ENCODE measurements at places on chromosomes 2 and 18.

DNA sequence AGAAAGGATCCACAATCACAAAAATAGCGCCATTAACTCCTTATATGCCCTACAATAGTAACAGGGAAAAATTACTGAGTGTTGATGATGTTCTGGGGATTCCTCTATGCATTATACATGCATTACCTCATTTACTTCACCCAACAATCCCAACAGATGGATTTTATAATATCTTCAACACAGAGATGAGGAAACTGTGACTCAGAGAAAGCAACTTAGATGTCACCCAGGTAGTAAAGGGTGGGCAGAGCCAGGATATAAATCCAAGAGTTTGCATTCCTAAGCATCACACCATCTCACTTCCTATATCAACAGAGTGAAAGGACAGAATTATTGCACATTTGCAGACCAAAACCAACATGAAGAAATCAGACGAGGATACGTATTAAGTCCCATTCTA lies 144.2 kb downstream of the TCF4 start:
- no peak for DNase-seq

DNA sequence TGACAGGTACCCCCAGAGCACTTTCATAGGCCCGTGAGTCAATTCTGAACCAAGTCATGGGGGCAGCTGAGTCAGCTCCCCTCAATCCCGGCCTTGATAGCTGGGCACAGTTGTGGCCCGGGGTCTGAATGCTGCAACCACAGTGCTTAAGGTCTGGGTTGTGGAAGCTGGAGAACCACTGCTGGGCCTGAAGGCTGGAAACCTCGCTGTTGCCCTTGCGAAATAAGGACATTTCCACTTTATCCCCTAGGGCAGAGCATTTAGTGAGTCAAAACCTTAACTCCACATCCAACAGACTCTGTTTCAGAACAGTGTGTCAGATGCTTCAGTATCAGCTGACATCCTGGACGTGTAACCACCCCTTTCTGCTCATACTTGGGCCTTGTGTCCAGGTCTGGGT lies 58.6 kb downstream of the SP110 start:
- no peak for DNase-seq

DNA sequence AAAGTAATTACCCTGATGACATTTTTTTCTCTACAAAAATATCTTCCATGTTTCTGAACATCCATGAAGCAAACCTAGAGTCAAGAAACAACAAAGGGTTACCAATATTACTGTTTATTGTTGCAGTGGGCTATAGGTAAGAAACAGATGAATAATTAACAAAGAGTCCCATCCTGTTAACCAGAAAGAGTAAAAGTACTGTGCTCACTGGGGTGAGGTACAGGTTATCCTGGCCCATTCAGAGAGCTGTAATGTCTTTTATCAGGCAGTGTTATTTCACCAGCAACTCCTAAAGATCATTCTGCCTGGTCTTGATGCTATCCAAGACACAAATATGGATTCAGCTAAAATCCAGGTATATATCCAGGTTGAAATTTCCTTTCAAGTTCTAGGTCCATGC lies 754.9 kb downstream of the SATB2 start:
- no peak for DNase-seq

GRCh38 chr2:43227830-43228281 lies 1.4 kb upstream of the ZFP36L2 start:
- no peak for DNase-seq

DNA sequence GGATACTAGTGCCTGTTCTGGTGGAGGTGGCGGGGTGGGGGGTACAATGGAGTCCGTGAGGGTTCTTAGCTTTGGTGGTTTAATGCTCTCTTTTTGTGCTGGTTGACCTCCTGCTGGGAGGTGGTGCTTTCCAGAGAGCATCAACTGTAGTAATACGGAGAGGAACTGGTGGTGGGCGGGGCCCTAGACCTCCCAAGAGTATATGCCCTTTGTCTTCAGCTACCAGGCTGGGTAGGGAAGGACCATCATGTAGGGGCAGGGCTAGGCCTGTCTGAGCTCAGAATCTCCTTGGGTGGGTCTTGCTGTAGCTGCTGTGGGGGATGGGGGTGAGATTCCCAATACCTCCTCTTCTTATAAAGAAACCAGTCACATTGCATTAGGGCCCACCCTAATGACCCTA lies 27.1 kb downstream of the CAMKMT start:
- DNase-seq, result no peak

DNA sequence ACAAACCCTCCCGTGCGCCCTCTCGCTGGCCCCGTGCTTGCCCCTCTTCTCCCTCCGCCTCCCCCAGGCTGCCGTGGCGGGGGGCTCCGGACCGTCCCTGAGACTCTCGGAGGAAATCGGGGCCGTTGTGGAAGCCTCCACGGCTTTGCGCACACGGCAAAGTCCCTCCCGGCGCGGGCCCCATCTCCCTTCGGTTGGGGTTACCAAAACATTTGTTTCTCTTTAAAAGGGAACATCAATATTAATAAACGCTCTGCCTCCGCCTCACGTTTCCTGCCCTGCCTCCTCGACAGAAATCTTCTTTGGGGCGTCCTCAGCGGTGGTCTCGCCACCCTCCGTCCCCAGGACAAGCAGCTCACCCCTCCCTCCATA lies 3.8 kb downstream of the PAX3 start:
- DNase-seq, result no peak

DNA sequence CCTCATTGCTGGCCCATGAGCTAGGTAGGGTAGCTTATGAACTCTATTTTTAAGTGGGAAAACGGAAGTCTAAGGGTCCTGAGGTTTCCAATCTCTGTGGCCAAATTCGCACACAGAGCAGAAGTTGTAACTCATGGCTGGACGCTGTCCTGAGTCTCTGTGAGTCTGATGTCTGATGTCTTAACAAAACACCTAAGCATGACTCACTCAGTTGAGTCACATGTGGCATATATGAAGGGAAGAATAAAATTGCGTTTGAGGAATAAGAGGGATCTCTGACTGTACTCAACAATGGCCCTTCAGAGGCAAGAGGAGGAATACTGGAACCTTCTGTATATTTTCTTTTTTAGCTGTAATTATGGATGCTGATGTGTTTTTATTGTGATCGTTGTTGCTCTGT lies 569.7 kb downstream of the RIT2 start:
- DNase-seq, result no peak

- no peak for DNase-seq
Observed at GRCh38 chr2:238696331-238696730, 151.6 kb upstream of the TWIST2 start.

DNA sequence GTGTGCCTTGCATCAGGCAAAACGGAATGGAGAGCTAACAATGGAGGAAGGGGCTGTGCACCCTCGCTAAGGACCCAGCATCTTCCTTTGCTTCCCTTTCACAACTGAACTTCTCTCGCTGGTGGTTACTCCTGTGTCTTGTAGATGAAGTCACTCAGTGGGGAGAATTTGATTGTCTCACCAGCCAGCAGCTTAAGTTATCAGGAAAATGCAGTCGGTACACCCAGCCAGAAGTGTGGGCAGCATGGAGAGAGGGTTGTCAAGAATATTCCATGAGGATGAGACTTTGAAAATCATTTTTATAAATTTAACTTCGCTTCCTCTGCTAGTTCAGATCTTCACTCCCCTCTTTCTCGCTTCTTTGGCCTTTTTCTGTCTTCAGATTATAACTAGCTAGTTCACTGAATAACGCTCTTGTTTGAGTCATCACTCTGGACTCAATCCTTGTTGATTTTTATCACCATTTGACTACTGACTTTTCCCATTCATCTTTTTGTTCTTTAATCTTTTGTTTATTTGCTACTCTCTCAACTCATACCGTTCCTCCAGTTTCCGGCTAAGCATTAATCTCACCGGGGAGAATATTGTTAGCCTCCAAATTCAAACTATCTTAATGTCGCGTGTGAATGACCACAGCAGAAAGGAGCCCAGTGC lies 221.7 kb downstream of the CD226 start:
- no peak for DNase-seq

DNA sequence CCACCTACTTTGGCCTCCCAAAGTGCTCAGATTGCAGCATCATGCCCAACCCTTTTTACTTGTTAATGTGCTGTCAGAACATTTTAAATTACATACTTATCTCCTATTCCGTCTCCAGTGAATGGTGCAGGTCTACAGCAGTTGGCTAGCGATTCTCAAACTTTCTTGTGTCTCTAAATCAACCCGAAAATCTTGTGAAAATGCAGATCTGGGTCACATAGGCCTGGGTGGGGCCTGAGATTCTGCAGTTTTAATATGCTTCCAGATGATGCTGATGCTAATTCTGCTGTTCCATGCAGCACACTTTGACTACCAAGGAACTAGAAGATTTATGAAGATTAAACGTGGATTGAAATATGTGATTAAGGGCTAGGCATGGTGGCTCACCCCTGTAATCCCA lies 14.8 kb upstream of the ACSL3 start:
- DNase-seq, result no peak

GRCh38 chr2:96092573-96092877 lies 23.8 kb downstream of the ADRA2B start:
- no peak for DNase-seq

- no peak for DNase-seq
Observed at GRCh38 chr2:32824070-32824809, 122.5 kb upstream of the LTBP1 start.

DNA sequence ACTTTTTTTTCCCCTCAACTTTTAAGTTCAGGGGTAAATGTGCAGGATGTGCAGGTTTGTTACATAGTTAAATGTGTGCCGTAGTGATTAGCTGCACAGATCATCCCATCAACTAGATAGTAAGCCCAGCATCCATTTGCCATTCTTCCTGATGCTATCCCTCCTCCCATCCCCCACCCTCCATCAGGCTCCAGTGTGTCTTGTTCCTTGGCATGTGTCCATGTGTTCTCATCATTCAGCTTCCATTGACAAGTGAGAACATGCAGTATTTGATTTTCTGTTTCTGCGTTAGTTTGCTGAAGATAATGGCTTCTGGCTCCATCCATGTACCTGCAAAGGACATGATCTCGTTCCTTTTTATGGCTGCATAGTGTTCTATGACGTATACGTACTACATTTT lies 47.2 kb upstream of the STON1 start:
- DNase-seq, result no peak

GRCh38 chr2:217445723-217446122 lies 557.1 kb downstream of the TNS1 start:
- no peak for DNase-seq

DNA sequence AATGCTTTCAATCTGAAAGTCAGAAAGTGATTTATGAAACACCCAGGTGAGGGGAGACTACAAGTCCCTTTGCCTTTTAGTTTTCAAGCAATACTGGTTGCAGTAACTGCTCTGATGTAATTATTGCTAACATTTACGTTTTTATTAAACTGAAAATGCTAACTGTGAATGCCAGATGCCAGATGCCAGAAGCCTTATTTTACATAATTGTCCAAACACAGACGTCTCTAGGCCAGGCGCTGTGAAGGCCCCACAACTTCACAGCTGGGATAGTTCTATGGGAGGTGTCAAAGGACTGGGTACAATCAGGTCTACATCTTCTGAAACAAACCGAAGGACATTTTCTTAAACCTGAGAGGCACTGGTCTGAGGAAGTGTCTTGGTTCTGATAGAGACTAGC lies 27.5 kb upstream of the MSGN1 start:
- no peak for DNase-seq

- no peak for DNase-seq
Observed at GRCh38 chr2:68901199-68901514, 30.0 kb upstream of the BMP10 start.

GRCh38 chr2:231708773-231709635 lies 679 bp downstream of the PTMA start:
- DNase-seq, result no peak

GRCh38 chr2:73291461-73292315 lies 1.7 kb downstream of the EGR4 start:
- DNase-seq, result no peak

DNA sequence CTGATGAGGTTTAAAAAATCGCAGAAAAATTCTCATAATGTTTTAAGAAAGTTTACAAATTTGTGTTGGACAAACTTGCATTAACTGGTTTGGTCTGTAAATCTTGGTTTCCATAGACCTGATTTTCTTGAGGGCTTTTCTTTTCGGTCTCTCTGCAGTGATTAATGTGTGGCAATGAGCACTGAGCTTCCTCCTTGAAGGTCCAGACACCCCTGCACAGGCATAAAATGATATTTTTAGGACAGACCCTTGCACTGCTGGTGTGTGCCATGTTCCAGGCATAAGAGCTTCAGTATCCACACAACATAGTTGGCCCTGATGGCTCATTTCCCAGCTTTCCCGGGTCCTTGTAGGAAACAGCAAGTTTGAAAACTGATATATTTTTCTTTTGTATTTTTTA lies 33.7 kb downstream of the MRPL33 start:
- no peak for DNase-seq

- DNase-seq, result no peak
Observed at GRCh38 chr18:1302861-1303260, 398.2 kb downstream of the ADCYAP1 start.

GRCh38 chr18:76447258-76447890 lies 47.7 kb downstream of the ZNF516 start:
- no peak for DNase-seq

- DNase-seq, result no peak
Observed at GRCh38 chr2:96918754-96919550, 49.1 kb upstream of the SEMA4C start.

- no peak for DNase-seq
Observed at GRCh38 chr2:31247711-31248110, 13.8 kb downstream of the EHD3 start.

GRCh38 chr18:57918601-57919000 lies 115.5 kb upstream of the ATP8B1 start:
- DNase-seq, result no peak

- DNase-seq, result no peak
Observed at GRCh38 chr18:56423626-56424025, 214.8 kb downstream of the TXNL1 start.

- DNase-seq, result no peak
Observed at GRCh38 chr2:79619976-79620375, 107.1 kb downstream of the CTNNA2 start.

DNA sequence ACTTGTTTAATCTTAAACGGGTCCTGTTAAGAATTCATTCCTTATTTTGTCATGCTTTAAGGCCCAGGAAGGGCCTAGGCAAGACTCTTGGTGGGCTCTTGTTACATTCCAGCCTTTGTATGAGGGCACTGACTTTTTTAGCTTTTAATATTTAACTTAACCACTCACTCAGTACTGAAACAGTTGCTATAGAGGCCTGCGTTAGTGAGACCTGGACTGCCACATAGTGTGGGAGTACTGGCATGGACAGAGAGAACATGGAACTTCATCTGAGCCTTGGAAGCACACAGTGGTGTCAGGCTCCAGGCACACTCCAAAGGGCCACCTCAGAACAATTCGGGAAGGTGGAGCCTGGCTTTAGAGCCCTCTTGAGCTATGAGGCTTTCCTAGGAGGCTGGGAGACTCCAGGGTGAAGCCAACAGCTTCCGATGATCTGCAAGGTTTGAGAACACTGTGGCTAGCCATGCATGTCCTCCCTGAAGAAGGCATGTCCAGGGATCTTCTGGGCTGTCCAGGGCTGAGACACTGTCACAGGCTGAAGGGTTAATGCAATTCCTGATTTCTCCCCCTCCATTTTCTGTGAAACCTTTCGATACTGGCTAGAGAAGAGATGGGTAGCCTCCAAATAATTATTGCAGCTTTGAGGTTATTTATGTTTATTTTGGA lies 155.4 kb upstream of the ACAA2 start:
- DNase-seq, result no peak

- DNase-seq, result no peak
Observed at GRCh38 chr2:207825045-207825954, 55.6 kb upstream of the FZD5 start.

- no peak for DNase-seq
Observed at GRCh38 chr18:23067236-23067635, 68.0 kb upstream of the CABLES1 start.

- no peak for DNase-seq
Observed at GRCh38 chr2:85396531-85397470, 13.4 kb downstream of the CAPG start.

All from HTR-8/SVneo (cell line).